ENCODE measurements at places on chromosomes 5 and 9.
A peak's percentile ranks its signal among the peaks of the same experiment; 100 is the strongest.

GRCh38 chr5:80961376-80962281 is 1.5 kb downstream of the RASGRF2 start:
- DNase-seq, result no peak

DNA sequence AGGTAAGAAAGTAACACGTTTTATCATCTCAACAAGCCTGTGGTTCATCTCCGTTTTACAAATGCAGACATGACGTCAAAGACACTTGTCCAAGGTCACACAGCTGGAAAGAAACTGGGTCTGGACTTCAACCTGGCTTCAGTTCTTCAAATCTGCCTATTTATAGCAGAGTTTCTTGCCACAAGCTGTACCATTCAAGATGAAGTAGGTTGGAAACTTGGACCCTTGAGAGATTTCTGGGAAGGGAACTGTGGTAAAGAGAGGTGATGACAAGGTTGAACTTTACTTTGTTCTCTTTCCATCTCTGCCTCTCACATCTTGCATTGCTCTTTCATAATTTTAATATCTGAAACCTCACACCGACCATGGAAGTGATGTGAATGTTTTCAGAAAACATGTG is 29.9 kb upstream of the DENND1A start:
- DNase-seq, result no peak

GRCh38 chr5:132184588-132184987 is 43.1 kb downstream of the P4HA2 start:
- DNase-seq, result no peak

DNA sequence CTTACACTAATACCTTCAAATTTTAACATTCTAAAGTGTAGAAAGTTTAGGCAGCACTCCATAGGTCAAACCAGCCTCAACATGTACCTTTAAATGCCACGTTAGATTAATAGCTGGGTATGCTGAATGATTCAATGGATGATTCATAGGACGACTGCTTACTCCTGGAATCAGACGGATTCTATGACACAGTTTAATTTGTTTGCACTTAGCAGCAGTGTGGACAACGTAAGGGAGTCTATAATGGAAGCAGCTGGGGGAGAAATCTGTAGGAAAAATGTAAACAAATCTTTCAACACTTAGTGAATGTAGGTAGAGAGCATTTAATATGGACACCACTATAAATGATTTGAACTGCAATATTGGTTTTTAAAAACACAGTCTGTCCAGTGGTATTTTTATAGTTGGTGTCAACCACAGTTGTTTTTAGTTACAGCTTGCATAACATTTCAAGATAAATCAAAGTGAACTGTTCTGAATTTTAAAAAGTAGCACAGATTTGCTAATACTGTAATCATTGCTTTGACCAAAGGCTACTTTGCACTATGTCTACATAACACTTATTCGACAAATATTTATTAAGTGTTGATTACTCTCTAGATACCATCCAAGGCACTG is 701.5 kb upstream of the MEF2C start:
- no peak for DNase-seq

DNA sequence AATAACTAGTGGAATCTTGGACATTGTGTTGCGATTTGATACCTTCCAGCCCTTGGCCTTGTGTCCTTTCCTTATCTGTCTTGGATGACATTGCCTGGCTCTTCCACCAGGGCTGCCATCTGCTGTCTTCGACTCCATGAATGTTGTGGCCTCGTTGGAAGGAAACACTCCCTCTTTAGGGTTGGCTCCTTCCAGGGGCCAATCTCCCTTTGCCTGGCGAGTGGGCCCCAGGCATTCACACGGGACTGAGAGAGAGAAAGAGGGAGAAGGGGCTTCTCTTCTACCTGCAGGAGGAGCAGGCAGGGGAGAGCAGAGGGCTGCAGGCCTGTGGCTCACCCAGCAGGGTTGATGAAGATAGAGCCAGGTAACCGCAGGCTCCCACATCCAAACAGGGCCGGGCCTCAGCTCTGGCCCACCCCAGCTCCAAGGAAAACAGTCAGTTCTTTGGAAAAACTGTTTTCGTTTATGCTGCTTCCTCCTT is 31.3 kb downstream of the FGF1 start:
- DNase-seq, result no peak

DNA sequence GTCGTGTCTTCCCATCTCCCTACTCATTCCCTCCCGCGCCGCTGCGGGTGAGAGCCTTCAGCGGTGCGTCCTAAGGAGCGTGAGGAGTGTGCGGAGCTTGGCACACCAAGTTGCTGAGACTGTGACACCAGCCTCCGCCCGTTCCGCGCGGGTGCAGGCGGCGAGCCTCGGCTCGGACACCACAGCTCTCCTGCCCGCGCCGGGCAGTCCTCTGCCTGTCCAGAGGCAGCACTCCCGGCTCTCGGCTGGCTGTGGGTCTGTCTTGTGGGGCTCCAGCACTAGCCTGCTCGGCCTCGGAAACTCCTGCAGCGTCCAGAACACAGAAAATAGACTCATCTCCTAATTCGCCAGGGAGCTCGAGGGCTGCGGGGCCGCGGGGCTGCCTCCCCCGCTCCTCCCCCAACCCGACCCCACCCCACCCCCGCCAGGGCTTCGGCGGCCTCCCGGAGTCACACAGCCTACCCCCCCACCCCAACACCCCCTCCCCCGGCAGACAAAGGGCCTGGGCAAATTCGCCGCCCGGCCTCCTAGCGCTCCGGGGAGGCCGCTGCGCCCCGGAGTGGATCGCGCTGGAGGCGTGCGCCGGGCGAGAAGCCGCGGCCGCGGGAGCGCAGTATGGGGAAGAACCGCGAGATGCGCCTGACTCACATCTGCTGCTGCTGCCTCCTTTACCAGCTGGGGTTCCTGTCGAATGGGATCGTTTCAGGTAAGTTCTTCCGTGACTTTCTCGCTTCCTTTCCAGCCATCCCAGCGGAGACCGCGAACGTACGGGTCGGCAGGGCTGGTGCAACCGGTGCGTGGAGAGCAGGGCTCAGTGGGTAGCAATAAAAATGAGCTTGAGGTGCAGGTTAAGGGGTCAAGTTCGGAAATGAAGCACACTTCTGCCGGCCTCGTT is at the start of gene ADAMTS19:
TSS of gene ADAMTS19 (plus strand) at position 522 of the 895 bp plus-strand sequence. CDS start at position 616, 94 bp downstream.
- no peak for DNase-seq

DNA sequence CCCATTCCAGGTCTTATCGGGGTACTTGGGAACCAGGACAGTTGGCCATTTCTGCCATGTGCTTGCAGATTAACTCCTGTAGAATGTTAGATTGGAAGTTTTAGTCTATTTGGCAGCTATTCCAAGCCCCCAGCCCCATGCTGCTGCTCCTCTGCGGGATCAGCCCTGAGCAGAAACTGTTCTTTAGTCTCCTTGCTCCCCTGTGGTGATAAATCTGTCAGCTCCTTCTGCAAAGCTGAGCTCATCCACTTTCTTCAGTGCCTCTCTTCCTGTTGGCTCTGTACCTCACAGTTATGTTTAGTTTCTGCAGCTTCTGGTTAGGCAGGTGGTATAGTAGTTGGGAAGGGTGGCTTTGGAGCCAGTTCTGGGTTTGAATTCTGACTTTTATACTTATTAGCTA is 170.4 kb downstream of the GRIA1 start:
- DNase-seq, result peak; percentile 62

- peak; percentile 80 for DNase-seq
Measured at GRCh38 chr9:106697750-106698502, 165.0 kb upstream of the ZNF462 start.

- no peak for DNase-seq
Measured at GRCh38 chr5:113760486-113760885, 247.0 kb downstream of the YTHDC2 start.

GRCh38 chr9:35180801-35181200 is 19.0 kb downstream of the UNC13B start:
- no peak for DNase-seq

DNA sequence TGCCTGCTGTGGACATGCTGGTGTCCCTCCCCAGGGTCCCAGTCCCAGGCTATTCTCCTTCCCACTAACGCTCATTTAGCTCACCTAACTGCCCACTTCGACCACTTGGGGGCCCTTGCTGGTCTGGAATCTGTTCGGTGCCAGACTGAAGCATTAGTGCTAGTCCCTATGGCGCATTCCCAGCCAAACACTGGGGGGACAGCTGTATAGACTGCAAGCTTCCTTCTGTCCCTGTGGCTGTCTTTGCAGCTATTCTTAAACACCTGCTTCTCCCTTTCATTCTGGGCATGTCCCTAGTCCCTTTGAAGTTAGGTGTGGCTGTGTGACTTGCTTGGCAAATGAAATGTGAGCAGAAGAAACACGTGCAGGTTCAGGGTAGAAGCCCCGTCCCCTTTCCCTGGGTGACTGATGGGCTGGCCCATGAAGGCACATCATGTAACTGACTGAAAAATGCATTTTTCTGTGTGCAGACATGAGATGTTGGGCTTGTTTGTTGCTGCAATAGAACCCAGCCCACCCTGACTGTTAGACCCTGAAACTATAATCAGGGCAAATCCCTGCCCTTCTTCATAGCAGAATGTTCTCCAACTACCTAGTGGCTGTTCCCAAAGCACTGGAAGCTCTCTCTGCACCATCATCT is 134.4 kb downstream of the BARX1 start:
- DNase-seq, result no peak

DNA sequence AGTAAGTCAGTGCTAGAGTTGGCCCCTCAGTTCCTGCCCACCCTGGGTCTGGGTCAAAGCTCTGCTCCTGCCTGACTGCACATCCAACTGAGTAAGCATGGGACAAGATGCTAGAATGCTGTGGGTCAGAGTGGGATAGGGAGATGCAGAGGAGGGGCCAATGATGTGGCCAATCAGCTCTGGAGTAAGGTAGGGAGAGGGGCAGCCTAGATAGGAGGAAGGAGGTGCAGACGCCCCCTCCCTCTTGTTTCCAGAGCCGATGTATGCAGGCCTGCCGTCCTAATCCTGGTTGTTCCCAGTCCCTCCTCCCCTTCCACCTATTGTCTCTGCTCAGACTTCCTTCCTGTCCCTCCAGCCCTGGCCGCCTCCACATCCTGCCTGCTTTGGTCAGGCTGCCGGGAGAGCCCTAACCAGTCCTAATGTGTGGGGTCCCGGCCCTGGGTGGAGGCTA is 1.3 kb downstream of the ARAP3 start:
- no peak for DNase-seq

GRCh38 chr5:4212981-4213819 is 617.6 kb downstream of the IRX1 start:
- no peak for DNase-seq

- DNase-seq, result no peak
Measured at GRCh38 chr5:152306386-152306785, 98.7 kb downstream of the NMUR2 start.

DNA sequence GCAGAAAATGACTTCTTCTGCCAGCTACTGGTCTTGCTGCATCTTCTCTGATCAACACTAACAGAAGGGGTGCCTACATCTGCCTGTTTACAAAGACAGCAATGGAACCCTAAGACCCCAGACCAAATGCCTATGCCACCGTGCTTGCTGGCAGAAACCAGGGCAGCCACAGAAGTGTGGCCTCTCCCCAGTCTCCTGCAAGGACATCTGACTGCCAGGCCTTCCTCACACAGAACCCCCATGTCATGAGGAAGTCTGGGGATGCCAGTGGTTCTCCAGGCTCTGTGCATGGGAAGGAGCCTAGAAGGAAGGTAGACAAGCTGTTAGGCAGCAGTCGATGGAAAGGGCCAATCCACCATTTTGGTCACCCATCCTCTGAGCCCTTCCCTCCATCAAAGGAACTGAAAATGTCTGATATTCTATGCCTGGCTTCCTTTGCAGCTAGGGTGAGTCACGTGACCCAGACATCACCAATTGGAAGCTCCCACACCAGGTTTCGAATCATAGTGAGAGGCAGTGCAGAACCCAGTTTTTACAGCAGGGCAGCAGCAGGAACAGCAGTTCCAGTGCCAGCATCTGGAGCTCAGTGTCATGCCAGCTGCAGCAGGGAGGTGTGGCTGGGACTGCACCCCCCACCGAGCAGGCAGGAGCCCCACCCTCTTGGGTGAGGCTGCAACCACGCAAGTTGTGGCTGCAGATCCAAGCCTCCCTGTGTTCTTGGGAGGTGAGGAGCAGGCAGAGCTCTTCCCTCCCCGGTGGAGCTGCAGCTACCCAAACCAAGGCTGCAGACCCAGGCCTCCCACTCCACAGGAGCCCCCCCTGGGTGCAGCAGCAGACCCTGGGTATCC is 123.4 kb downstream of the OLFM1 start:
- DNase-seq, result no peak

DNA sequence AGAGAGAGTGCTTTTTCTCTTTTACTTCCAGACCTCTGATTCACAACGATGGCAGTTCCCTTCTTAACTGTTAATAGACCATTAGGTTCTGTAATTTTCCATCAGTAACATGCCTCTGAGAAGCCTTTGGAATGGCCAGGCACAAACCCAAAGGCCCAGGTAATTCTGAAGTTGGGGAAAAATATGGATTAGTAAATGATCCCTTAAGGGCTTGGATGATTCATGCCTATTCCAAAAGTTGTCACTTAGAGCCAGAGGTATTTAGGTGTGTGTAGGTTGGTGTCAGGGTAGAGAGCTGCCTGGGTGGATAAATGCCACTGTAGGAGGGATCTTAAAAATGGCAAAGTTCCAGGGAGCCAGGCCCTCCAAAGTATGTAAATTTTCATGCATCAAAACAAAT is 228.8 kb downstream of the PLK2 start:
- no peak for DNase-seq
